ENCODE measurements at places on chromosomes 7 and 10.
A peak's percentile ranks its signal among the peaks of the same experiment; 100 is the strongest.

- no peak for DNase-seq
Measured at GRCh38 chr10:72418679-72419078, 64.0 kb upstream of the DNAJB12 start.

GRCh38 chr7:1238450-1238882 lies 5.8 kb downstream of the UNCX start:
- DNase-seq: no peak

DNA sequence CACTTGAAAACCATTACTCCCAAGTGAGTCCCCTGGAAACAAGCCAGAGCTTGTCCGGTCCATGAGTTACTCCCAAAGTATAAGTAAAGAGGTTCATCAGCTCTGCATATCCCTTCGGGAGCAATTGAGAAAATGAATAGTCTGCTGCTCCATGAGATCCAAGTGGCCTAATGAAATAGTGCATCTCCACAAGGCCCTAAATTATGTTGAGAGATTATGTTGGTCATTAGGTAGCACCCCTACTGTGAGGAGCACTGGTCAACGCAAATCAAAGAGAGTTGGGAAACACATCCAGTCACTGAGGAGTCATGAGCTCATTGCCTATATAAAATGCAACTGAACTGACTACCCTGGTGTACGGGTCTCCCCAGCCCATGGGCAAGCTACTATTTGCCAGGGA lies 205.5 kb upstream of the AOAH start:
- no peak for DNase-seq

DNA sequence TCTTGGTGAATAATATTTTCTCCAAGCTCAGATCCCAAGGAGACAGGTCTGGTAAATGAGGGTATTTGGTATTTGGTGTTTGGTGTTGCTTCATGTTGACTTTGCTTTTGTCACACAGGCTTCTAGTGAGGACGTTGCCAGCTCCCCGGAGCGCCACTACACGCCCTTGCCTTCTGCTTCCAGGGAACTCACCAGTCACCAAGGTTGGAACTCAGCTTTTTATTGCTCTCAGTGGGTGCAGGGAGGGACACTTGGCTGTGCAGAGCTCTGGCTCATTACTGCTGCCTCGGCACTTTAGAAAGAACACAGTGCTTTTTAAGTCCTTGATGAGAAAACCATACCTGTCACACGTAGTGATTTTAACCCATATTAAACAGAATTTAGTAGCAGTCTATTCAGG lies 892.9 kb downstream of the LRMDA start:
- DNase-seq: no peak

- DNase-seq: peak; percentile 61
Measured at GRCh38 chr10:16779384-16779915, 37.8 kb downstream of the RSU1 start.

DNA sequence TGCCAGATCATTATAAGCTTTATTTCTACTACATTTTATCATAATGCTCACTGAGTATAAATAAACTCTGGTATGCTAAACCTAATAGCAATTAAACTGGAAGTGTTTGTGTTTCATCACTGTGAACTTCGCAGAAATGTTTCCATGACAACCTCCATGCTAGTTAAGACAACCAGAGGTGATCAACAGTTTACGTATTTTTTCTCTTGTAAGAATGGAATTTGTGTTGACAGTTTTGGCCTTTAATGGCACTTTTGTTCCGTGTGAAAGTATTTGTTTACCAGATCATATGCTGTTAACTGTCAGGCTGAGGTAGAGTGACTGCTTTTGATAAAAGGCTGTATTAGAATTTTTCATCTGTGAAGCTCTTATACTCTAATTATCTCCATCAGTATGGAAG lies 212.1 kb upstream of the PPP1R3A start:
- DNase-seq: no peak

DNA sequence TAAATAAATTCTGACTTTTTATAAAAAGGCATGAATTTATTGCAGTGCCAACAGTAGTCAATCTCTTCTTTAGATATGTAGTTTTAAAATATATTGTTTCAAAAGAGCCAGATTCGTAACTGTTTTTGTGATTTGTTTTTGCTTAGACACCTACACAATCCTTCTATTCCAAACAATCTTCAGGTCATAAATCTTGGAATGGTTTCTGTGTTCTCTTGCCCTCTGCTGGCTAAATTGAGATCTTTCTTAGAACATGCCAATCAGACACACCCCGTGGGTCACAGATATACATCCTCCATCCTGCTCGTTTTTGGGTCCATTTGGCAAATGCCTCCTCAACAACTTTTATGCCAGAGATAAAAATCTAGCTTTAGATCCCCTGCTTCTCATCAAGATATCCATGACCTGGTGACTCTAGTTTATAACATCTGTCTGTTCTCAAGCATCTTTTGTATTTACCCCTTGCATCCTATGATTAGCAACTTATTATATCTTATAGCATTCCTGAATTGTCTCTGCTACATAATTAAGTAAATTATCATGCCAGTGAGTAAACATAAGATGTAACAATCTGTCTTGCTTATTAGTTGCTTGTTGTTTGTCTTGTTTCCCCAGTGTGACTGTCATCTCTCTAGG lies 35.3 kb upstream of the IFRD1 start:
- no peak for DNase-seq

DNA sequence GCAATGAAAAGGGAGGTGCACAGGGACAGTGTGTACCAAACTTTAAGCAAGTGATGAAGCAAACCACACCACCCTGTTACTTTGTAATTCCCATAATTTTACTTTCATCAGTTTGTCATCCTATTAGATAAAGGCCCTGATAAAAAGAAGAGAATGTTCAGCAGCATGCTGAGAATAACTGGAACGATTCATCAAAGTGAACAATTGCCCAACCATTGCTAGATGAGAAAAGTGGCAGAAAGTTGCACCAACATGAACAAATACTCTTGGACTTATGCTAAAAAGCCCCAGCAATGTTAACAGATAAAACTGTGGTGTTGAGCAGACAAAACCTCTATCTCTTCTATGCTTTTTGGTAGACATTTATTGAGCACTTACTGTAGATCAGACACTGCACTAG lies 75.5 kb upstream of the PCGF5 start:
- DNase-seq: no peak

GRCh38 chr7:51070151-51070550 lies 246.5 kb downstream of the COBL start:
- no peak for DNase-seq

DNA sequence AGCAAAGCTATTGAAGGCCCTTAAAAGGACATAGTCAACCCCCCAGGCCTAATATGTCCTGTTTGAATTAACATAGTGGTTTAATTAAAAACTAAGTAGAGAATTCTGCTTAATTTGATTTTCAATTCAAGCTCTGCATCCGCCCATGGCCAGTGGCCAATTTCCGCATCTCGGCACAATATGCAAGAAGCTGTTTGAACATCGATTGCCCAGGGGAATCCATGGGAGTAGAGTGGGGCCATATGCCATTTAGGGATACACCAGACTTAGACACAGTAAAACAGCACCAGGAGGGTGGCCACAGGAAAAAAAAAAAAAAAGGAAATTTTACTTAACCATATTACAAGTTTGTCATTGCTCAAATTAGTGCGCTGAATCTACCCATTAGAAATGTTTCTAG lies 100.4 kb downstream of the LMBR1 start:
- no peak for DNase-seq

All from activated naive CD8-positive, alpha-beta T cell treated with anti-CD3 and anti-CD28 coated beads, Interleukin-2, amount 50 U/mL, for 16 hours (primary cell).